Activated gamma-delta T cell treated with anti-CD3 and anti-CD28 coated beads, Interleukin-2, amount 50 U/mL, for 16 hours (primary cell): ENCODE measurements at places on chromosomes 3 and 15.

DNA sequence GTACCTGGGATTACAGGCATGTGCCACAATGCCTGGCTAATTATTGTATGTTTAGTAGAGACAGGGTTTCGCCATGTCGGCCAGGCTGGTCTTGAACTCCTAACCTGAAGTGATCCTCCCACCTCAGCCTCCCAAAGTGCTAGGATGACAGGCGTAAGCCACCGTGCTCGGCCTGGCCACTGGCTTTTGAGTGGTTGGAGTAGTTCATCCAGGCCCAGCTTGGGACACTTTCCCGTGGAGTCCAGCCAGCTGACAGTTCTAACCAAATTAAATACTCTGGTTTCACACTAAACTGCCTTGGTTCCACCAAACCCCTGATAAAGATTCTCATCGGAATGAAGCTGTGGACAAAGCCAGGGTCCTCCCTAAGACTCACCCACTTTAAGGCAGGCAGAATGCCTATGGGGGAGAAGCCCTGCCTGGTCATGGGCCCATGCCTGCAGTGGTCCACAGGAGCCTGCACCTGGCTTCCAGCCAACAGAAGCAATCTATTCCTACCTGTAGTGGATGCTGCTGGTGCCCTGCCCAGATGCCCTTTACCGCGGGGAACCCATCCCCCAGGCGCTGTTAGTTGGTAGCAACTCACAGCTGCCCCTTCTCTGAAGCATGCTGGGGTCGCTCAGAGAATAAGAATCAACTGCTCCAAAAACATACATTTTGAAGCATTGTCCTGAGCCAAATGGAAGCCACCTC is 5.2 kb upstream of the SLC28A1 start:
- no peak for DNase-seq

GRCh38 chr3:43499256-43499655 is 122.6 kb downstream of the ANO10 start:
- no peak for DNase-seq

- DNase-seq = peak; percentile 4
These were observed 2.4 kb downstream of the EHD4 start for GRCh38 chr15:41969851-41970431.

DNA sequence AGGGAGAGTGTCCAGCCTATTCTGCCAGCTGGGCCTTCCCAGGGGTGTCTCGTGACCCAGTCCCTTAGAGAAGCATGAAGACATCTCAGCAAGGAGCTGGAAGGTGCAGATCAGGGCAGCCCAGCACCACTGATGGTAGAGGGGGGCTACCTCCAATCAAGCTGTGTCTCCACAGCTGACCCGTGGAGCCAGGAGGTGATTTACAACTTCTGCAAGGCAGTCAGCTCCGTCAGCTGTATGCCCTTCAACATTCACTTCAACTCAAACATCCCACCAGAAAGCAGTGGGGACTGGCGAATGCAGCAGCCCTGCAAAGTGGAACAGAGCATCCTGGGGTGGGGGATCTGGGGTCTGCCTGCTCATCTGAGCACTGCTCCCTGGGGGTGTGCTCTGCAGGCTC is 32.6 kb upstream of the FRG2C start:
- no peak for DNase-seq

- no peak for DNase-seq
These were observed 63.1 kb upstream of the TSEN2 start for GRCh38 chr3:12421132-12421531.

- no peak for DNase-seq
These were observed 53.8 kb upstream of the CORO2B start for GRCh38 chr15:68524753-68525584.
